ENCODE measurements at places on chromosomes 2 and 18. TPM values are rescaled to one million over a fixed set of nuclear protein-coding genes. Genes with fewer than 3 reads are reported as not detected.

Gene CTIF
- total RNA-seq: 13.3 TPM

Gene KIF1A
- total RNA-seq: 0.81 TPM

Gene CACNB4
- 0.13 TPM for total RNA-seq

Gene CD226
- 0.07 TPM for total RNA-seq

Gene MYL1
- not detected for total RNA-seq

Gene TMEM169
- total RNA-seq: 0.18 TPM

Gene RAPGEF4
- 0.54 TPM for total RNA-seq

Gene FBXO15
- total RNA-seq: 0.72 TPM

Gene CNDP1
- total RNA-seq: not detected

Gene LCT
- 0.03 TPM for total RNA-seq

Gene ADGRF3
- total RNA-seq: 0.23 TPM

Gene DPYSL5
- 6.8 TPM for total RNA-seq

Gene C2orf69
- 7.0 TPM for total RNA-seq
